ENCODE measurements at places on chromosomes 12 and 14. TPM values are rescaled to one million over a fixed set of nuclear protein-coding genes. Genes with fewer than 3 reads are reported as not detected.

- DNase-seq = peak; percentile 71
Observed at GRCh38 chr12:106247674-106248311, at the start of gene CKAP4. TSS of gene CKAP4 (minus strand) at chr12:106248020. CDS start at chr12:106247851, 169 bp downstream.

GRCh38 chr12:48105321-48105866, 485 bp downstream of the SENP1 start:
- peak; percentile 13 for DNase-seq

GRCh38 chr12:105399428-105400081, 69.1 kb downstream of the C12orf75 start:
- DNase-seq = no peak

DNA sequence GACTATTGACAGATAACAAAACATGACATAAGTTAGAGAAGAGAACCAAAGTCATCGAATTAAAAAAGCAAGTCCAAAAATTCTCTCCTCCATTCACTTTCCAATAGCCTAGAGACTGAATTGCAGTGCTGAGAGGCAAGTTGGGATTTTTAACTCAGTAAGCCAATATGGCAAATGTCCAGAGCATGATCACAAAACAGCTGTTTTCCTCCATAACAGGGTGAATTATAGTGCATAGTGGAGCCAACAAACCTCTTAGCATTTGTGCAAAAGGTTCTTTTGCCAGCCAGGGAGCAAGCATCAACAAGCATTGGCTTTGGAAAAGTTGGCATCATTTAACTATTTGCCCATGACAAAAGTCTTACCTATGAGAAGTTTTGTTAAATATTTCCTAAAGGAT, 458.8 kb upstream of the NOVA1 start:
- DNase-seq = no peak

DNA sequence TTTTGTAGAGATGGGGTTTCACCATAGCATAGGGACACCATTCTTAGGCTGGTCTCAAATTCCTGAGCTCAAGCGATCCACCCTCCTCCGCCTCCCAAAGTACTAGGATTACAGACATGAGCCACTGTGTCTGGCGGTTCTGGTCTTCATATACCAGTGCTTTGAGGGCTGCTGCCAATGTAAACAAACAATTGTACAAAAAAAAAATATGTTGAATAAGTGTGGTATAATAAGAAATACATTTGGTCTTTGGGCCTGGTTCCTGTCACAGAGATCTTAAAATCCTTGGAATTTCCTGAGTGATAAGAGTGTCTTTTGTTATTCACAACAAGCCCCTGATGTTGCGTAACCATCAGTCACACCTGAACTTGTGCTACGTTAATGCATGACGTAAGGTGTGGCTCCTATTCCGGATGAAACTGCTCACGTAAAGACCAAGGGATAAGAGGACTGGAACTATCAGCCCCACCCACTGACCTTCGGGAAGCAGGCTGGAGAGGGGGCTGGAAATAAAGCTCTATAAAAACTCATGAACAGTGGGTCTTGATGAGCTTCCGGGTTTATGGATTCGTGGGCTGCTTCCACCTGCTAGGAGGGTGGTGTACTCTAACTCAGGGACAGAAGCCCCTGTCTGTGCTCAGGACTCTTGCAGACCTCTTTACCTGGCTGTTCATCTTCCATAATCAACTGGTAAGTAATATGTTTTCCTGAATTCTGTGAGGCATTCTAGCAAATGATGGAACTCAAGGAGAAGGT, 16.5 kb upstream of the RIMKLB start:
- DNase-seq = peak; percentile 98

DNA sequence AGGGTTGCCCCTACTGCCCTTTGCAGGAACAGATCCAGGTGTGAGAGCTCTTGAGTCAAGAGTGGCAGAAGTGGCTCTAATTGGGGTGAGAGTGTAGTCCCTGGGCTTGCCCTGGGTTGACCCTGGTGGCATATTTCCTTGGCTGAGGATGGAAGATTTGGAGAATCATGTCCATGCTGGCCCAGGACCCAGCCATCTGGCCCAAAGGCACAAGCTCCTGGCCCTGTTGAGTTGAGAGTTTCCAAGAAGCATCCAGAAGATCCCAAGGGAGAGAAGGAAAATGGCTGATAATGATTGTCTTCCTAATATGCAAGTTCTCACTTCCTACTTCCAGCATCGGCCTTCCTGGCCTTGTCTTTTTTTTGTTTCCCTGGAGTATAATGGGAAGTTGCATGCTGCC, 55.5 kb upstream of the SRSF5 start:
- no peak for DNase-seq

- DNase-seq = peak; percentile 60
Observed at GRCh38 chr12:91179315-91179714, 3.3 kb downstream of the DCN start.

GRCh38 chr12:117052386-117053049, 46.7 kb downstream of the TESC start:
- DNase-seq = no peak

DNA sequence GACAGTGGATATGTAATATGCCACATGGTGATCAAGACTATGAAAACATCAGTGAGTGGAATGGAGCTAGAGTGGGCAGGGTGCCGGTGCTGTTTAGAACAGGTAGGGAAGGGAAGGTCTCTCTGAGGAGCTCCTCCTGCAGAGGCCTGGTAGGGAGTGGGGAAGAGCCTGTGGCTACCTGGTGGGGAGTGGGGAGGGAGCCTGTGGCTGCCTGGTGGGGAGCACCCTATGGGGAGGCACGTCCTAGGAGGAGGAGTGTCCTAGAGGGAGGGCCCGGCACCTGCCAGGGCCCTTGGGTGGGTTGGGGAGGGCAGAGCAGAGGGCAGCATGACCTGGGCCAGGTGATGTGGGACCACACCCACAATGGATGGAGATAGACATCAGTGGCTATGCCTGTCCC, 122.6 kb downstream of the ADGRD1 start:
- no peak for DNase-seq

DNA sequence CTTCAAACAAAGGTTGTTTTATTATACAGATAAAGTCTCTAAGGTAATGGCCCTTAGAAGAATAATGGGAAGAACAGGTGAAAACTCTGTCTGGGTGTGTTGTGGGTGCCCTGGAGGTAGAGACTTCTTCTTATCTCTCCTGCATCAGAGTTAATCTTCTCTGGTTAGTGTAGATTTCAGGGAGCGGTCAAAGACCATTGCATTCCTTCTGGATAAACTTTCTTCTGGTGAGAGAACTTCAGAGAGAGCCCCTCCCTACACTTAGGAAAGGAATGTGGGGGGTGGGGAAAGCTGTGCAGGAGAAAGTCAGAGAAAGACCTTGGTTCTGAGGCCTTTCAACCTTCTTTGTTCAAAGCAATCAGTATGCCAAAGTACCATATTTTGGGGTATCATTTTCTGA, 658.5 kb downstream of the DIO2 start:
- DNase-seq = no peak

- DNase-seq = no peak
Observed at GRCh38 chr14:53735916-53736315, 220.7 kb downstream of the BMP4 start.

- peak; percentile 89 for DNase-seq
Observed at GRCh38 chr12:95802482-95803270, 12.1 kb upstream of the NTN4 start.

- DNase-seq = peak; percentile 52
Observed at GRCh38 chr14:67517083-67517482, 16.0 kb upstream of the PLEKHH1 start.

DNA sequence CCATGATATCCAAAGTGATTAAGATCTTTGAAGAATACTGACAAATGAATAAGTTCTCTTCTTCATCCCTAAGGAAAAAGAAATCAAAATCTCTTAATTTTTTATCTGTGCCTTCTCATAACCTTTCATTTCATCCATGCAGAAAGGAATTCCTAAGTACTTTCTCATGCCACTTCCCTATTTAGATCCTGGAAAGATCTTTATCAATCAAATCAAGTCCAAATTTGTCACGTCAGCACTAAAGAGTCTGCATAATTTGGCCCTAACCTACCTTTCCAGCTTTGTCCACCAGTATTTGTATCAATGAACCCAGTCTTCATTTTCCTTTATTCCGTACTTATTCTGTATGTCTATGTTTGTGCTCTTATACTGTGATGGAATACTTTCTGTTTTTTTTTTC, 41.2 kb downstream of the VEZT start:
- no peak for DNase-seq

DNA sequence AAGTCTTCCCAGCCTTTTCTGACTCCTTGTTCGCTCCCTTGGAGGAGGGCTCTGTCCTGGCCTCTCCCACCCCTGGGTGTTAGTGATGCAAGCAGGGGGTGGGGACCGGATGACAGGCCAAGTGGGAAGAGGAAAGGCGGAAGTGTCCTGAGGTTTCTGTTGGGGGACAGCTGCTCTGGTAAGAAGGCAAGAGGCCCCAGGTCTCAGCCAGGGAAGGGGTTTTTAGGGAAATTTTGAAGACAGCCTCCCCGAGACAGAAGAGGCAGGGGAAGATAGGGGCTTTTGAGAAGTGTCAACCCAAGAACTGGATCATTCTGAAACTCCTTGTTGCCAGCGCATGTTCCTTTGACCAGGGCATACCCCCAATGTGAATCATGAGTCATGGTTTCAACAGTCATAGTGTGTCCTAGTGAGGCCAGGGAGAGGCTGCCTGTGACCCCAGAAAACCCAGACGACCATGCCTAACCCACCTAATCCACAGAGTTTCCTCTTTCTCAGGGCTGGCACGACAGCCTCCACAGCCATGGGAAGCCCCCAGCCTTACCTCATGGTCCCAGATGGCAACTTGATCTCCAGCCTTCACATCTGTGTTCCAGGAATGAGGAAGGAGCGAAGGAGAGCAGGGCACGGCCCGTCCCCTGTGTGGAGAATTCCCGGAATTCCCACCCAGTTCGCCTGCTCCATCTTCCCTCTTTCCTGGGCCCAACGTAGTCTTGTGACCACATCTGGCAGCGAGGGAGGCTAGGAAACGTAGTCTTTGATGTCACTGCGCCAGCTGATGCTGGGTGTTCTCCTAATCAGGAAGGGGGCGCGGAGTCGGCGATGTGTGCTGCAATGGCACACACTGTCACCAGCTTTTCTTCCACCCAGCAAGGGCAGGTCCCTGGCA, 4.9 kb upstream of the GPR132 start:
- no peak for DNase-seq

The RTN1 gene
- total RNA-seq = 0.27 TPM

The SLCO1B1 gene
- not detected for total RNA-seq

The SNRPF gene
- total RNA-seq = 22.4 TPM

The TOMM20L gene
- total RNA-seq = not detected

Measured in fibroblast of the aortic adventitia (primary cell).